ENCODE measurements at places on chromosomes 1 and 21.
A peak's percentile ranks its signal among the peaks of the same experiment; 100 is the strongest.

DNA sequence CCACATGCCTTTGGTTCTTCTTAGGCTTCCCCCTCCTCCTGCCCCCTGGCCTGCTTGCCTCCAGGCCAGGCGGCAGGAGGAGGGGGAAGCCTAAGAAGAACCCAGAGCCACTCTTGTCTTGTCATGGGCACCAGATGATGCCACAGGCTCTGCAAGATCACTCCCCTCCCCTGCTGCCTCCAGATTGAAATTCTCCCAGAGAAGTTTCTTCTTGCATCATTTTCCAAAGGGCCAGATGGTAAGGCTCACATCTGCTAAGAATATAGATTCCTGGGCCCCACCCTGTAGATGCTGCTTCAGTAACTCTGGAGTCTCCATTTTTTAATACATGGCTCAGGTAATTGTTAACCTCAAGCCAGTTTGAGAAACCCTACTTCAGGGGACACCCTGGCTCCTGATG lies 60.8 kb downstream of the FAM163A start:
- no peak for ATAC-seq

DNA sequence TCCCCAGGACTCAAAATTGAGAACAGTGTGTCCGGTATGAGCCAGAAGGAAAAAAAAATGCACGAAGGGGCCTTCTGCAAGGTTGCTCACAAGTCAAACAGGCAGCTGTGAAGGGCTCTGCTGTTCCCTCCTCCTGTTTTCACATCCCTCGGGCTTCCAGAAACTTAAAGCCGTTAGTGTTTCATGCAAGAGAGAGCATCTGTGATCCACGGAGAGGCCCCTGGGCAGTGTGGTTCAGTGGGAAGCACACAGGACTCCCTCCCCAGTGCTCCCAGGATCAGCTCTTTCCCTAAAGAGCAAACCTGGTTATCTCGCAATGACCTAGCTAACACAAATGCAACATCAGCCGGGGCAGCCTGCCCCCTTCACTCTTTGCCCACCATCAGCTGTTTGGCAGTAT lies 2.9 kb upstream of the MATN1 start:
- ATAC-seq: no peak

DNA sequence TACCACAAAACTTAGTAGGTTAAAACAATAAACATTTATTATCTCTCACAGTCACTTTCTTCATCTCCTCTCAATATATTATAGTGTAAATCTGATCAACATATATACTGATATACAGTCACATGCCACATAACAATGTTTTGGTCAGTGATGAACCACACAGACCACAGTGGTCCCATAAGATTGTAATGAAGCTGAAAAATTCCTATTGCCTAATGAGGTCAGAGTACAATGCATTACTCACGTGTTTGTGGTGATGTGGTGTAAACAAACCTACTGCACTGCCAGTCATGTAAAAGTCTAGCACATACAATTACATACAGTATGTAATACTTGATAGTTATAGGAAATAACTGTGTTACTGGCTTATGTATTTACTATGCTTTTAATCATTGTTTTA lies 30.1 kb downstream of the OLFML3 start:
- no peak for ATAC-seq

GRCh38 chr1:77012066-77012465 lies 144.8 kb downstream of the ST6GALNAC5 start:
- no peak for ATAC-seq

DNA sequence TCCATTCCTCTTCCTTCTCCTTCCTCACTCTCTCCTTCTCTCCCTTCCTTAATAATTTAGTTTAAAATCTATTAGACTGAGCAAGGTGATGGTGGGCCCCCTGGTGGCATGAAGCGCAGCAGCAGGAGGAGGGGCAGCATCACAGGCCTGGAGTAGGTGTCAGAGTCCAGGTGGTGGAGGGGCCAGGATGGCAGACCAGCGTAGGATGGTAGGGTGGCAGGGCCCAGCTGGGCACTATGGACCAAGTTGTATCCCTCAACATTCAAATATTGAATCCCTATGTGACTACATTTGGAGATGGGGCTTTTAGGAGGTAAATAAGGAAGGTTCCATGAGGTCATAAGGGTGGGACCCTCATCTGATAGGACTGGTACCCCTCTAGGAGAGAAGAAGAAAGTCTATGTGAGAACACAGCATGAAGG lies 61.0 kb downstream of the WDR4 start:
- no peak for ATAC-seq

- peak; percentile 78 for ATAC-seq
These were observed 26.6 kb downstream of the ZBTB18 start for GRCh38 chr1:244077473-244078220.

- no peak for ATAC-seq
These were observed 7.2 kb upstream of the EPS15 start for GRCh38 chr1:51526248-51526647.

- no peak for ATAC-seq
These were observed 15.1 kb downstream of the FOXJ3 start for GRCh38 chr1:42319871-42320484.

DNA sequence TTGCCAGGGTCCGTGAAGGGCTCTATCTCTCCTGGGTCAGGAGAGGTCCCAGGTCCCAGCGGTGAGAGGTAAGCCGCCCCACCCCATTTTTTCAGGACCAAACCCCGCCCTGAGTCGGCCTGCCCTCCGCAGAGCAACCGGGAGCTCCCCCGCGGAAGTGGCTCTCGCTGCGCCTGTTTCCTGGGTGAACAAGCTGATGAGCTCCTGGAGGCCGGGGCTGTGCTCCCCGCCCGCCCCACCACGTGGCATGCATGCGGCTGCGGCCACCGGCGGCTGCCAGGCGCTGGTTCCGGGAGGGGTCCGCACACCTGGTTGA lies 32.0 kb downstream of the ZBTB17 start:
- no peak for ATAC-seq

DNA sequence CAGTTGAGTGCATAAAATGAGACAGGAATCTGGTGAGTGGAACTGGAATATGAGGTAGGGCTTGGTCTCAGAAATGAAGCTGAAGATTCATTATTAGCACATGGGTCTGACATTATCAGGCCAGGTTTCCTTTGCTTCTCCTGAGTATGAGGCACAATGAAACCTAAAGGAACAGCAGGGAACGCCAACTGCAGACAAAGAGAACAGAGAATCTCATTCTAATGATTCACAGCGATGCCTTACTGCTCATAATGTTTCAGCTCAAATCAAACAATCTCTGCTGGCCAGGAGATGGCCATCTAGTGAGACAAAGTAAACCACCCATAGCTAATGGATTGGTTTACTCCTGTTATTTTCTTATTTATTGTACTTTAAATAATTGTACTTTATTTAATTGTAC lies 133.5 kb downstream of the C1orf21 start:
- no peak for ATAC-seq

GRCh38 chr1:236948996-236949395 lies 55.2 kb downstream of the MT1HL1 start:
- ATAC-seq: no peak

GRCh38 chr1:164673584-164674214 lies 114.7 kb downstream of the PBX1 start:
- ATAC-seq: no peak

GRCh38 chr1:29761159-29761928 lies 525.0 kb downstream of the PTPRU start:
- peak; percentile 35 for ATAC-seq
